Posterior vena cava (tissue), 2 donors: ENCODE measurements at places on chromosomes 5 and 9. TPM values are rescaled to one million over a fixed set of nuclear protein-coding genes. Genes with fewer than 3 reads are reported as not detected.

DNA sequence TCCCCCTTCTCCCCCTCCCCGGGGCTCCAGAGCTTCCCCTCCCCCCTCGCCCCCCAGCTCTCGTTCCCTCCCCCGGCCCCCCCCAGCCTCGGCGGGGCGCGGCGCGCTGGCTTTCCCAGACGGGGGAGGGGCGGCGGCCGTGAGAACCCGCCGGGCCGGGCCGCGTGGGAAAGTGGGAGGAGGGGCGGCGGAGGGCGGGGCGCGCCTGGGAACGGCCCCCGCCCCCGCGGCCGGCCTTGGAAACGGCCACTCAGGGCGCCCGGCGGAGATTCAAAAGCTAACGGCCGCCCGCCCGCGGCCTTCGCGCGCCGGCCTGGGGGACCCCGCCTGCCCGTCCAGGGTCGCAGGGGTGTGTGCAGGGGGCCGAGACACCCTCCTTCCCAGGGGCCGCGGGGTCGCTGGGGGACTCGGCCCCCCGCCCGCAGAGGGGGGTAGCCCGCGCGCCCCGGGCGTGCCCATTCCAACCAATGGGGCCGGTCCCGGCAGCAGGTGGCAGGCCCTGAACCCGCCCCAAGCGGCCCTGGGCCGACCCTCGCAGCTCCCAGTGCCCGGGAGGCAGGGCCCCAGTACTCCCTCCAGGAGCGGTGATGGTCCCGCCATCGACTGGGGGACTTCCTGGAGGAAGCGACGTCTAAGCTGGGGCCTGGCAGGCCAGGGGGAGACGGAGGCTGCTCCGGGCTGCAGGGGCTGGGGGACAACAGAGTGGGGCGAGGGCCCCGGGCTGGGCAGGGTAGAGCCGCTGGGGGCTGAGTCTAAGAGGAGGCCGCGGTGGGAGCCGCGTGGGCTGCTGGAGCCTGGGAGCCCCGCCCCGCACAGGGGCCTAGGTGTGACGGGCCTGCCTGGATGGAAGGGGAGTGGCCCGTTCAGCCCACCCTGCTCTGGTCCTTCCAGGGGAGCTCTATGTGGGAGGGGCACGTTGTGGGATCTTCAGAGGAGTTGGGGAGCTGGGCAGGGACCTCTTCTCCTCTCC, 14.2 kb upstream of the NRARP start:
- peak; percentile 79 for DNase-seq

- peak; percentile 58 for DNase-seq
Observed at GRCh38 chr9:135494791-135495559, 5.5 kb upstream of the MRPS2 start.

GRCh38 chr5:76870046-76870445, 20.2 kb downstream of the S100Z start:
- DNase-seq: no peak

- no peak for DNase-seq
Observed at GRCh38 chr9:76433836-76434235, 25.1 kb upstream of the GCNT1 start.

The COL5A1 gene
- 196 TPM for total RNA-seq

DNA sequence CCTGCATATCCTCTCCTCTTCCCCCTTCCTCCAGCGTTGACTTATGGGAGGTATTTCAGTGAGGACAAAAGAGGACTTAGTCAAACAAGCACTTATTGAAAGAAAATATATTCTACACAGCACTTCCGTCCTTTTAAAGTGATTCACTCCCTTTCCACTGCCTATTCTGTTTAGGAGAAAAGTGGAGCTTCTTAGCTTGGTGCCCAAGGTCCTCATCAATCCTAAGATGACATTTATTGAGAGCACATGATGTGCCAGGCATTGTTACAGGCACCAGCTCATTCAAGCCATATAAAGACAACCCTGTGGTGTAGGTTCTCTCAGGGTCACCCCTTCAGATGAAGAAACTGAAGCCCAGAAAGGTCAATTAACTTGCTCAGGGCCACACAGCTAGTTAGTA, 95.9 kb downstream of the KCNIP1 start:
- no peak for DNase-seq

- DNase-seq: no peak
Observed at GRCh38 chr5:92594031-92594430, 987.0 kb downstream of the NR2F1-AS1 start.

- DNase-seq: no peak
Observed at GRCh38 chr9:98501819-98502218, 206.9 kb downstream of the GABBR2 start.

DNA sequence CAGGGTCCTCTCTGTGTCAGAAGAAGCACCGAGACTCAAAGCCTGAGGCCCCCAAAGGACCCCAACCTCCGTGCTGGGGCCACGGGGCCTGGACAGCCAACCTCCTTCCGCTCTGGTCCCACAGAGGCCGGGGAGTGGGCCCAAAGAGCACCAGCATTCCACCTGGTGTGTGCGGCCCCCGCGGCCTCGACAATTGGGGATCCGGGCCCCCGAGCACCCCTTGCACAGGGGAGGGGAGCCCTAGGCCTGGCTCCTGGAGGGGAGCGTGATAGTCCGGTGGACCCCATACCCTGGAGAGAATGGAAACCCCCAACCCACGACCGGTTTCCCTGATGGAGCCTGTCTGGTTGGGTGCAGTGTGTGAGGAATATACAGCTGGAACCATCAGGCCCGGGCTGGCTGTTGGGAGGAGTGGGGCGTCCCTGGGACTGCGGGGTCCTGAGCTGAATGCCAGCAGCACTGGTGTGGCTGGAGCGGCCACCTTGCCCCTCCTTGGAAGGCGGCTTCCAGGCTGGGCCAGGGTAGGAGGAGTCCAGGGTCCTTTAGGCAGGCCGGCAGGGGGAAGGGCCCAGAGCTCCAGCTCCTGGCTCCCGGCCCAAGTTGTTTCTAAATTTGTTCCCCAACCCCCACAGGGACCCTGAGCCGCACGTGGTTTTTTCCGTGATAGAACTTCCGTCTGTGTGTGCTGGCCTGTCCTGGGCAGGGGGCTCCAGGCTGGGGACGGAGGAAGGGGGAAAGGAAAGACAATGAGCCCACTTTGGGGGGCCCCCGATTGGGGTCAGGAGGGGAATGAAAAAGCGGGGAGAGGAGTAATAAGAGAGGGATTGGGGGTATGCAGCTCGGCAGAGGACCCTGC, 825 bp upstream of the TOR4A start:
- DNase-seq: no peak

DNA sequence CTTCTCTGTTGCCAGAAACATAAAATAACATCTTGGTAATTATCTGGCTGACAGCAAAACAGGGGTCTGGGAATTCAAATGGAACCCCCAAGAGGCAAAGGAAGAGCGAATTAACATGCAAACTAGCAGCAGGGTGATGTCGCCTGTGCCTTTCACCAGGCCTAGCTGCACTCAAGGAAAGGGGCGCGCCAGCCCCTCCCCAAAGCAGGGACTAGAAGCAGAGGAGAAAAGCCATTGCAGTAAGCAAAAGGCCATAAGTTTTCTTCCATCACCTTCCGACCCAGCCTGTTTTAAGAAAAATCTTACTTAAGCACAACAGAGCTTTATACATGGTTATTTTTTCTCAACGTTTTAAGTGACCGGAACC, 539 bp downstream of the POC5 start:
- no peak for DNase-seq

- no peak for DNase-seq
Observed at GRCh38 chr9:80282766-80283165, 711.0 kb downstream of the TLE4 start.

The FLT4 gene
- 29.6 TPM for total RNA-seq
